NCI-H460 (cell line): ENCODE measurements at places on chromosomes 7 and 10. TPM values are rescaled to one million over a fixed set of nuclear protein-coding genes. Genes with fewer than 3 reads are reported as not detected.

DNA sequence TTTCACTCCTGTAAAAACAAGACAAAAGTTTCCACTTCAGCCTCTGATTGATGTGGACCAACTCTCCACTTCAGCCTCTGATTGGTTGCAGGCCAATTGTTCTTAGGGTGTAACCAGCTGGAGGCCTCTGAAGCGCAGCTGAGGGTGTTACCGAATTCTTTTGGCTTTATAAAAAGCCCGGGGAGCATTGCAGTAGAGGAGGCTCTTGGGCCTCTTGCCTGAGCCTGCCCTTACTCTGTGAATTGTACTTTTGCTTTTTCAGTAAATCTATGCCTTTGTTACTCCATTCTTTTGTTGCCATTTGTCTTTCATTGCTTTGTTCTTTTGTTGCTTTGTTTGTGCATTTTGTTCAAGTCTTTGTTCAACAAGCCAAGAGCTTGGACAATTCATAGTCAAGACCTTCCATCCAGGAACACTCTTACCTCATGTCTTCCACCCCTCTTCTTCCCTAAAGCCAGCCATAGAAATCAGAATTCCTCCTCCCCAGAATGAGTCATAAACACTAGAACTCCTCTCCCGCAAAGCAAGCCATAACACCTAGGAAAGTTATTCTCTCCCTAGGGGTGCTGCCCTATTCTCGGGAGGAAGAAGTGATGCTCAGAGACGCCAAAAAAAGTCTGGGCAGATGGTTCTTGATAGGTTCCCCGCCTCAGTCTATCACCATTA is 53.5 kb upstream of the ARMC3 start:
- no peak for DNase-seq

DNA sequence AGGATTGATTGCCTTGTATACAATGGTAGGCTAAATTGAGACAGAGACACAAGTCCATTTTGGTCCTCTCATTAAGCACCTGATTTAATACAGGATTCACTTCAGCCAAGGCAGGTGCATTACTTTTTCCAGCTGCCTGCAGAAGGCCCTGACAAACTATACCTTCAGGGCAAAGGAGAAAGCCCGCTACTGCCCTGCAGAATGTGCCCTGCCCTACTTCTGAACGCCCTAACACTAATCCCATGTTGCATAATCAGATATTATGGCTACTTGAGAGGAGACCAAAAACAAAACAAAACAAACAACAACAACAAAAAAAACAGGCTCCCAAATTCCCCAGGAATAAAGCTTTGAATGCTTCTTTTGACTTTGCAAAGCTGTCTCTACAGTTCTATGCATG is 116.9 kb upstream of the ABI1 start:
- DNase-seq, result no peak

DNA sequence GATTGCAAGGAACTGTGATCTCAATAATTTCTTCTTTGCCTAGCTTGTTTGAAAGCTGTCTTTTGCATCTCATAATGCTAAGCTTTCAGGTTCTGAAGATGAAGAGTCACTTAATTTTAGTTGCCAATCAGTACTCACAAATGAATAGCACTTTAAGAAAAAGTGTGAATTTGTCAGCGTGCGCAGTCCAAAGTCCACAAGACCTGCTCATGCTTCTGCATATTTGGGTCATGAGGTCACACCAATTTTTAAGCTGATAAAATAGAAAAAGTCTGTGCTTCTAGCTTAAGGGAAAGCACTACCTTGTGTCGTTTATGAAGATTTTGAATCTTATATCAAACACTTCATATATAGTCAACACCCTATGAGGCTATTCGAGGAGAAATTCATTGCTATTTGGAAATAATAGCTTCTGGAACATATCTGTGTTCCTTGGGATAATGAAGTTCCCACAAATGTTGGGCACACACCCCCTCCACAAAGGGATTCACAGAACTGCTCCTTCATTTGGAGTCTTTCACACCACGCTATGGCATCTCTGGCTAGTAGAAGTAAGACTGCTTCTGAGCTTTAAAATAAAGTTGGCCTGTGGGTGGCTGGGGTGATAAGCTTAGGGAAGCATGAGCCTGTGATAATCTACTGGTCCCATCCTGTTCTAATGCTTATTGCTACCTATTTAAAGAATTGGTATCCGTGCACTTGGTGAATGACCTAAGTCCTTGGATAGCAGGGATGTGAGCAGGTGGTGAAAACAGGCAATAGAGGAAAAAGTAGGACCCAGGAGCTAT is 33.3 kb downstream of the A1CF start:
- no peak for DNase-seq

DNA sequence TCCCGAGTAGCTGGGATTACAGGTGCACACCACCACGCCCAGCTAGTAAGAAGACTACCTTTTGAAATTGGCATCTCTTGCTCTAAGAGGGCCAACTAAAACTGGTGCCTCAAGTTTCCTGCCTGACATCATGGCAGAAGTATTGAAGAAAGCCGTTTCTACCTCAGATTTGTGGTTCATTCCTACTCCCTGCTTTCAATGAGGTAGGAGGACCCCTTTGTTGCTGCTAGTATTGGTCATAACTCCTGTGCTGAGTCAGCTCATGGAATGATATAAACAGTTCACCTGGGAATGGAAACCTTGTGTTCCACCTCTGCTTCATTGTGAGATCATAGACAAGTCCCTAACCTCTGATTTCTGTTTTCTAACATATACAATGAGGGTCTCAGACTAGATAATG is 82.8 kb downstream of the CDK6 start:
- DNase-seq, result no peak

DNA sequence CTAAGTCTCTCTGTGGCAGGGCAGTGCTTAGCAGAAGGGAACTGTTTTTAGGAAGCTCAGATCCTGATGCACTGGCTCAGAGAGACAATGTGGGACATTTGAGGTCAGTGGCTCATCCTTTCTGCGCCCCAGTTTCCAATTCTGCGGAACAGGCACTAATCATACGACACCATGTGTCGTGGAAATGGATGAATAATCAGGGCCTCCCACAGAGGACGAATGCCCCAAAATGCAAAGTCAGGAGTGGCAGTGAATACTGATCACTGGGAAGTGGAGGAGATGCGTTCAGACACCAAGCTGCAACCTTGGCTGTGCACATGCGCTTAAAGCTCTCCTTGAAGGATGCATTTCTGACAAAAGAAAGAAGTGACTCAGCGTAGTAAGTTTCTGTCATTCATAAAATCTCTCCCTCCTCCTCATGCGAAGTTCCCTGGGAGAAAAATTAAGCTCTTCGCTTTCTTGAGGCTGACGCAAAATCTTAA is 21.9 kb upstream of the ECHDC3 start:
- DNase-seq, result no peak

DNA sequence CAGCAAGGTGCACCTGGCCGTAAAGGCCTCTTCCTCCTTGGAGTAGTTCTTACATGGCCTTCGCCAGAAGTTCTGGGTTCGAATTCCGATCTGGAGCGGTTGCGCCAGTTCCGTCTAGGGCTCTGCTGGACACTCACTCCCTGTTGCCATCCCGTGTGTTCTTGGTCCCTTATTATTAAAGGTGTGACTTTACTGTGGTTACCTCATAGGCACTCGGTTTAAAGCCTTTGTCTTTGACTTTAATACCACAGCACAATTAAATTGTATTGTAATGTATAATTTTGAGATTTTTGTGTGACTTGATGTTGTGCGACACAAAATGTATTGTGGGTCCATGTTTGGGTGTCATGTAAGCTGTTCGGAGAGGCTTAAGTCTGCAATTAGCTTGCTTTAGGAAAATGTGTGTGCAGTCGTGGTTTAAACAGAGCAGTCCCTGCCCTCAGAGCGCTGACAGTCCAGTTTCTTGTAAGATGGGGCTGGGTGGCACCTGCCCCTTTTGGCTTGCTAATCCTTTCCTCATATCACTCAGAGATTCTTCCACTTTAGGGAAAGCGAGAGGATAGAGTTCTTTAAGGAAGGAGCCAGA is 919 bp downstream of the INPP5F start:
- no peak for DNase-seq

GRCh38 chr10:22501413-22501812 is 156.1 kb downstream of the SPAG6 start:
- DNase-seq, result no peak

DNA sequence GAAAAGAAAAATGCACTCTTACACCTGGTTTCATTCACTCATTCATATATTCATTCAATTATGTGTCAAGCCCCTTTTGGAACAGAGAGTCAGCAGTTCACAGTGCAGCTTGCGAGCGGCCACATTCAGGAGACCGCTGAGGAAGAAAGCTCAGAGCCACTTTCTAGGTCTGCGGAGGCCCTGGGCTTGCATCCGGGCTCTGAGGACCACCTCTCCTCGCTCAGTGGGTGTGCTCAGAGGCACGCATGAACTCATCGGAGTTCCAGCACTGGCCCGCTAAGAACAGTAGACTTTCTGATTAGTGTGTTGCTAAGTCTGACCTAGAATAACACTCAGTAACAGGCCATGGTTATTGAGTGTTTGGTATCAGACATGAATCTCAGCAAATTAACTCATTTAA is 1.8 kb upstream of the FAM107B start:
- DNase-seq, result no peak

DNA sequence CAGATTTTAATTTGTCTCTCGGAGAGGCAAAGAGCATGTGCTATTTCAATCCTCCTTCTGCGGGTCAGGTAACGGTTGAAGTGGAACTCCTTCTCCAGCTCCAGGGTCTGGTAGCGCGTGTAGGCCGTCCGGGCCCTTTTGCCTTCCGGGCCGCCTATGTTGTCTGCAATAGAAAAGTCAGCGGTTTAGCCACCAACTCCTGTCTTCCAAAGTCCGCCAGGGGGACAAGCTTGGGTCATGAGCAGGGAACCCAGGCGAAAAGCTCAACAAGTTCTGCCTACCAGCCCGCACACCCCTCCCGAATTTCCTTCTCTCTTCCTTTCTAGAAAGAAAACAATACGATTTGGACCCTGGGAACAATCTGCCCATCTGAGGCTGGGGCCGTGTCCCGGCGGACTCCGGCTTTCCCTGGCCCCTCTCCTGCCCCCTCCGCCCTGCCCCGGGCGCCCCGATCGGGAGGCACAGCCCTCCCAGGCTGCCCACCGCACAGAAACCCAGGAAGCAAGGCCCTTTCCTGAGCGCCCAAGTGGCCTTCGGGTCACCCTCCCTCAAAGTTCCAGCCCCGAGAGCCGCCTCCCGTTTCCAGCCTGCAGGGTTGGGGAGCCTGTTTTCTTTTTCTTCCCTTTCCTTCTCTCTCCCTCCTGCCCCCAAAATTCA is 1.4 kb downstream of the HOXA5 start:
- no peak for DNase-seq

- DNase-seq, result peak; percentile 36
Observed at GRCh38 chr10:60537697-60538096, 148.0 kb upstream of the ANK3 start.

DNA sequence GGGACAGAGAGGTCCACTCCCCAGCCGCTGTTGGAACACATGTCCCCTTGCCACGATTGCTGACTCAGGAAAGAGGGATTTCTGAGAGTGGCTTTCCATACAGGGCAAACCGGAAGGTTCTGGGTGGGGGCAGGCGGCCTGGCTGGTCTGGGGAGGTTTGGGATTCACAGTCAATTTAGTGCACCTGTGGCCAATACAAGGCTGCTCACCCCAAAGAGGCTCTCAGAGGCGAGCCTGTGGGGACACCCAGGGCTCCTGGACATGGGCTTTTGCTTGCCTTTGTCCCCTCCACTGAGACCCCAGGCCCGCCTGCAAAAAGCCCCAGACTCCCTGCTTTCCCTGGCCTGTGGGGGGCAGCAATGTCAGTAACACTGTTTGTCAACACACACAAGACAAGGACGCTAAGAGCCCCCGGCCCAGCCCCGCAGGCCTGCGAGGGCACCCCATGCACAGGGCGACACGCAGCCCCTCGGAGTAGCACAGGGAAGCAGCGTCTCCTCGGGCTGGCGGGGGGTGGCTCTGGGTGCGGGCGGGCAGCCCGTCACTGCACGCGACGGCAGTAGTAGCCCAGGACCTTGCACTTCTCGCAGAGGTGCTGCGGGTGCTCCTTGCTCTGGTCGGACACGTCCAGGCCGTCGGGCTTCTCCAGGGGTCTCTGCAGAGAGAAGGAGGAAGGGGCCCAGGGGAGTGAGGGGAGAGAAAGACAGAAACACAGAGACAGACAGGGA is 38.7 kb downstream of the PPIF start:
- DNase-seq, result no peak

DNA sequence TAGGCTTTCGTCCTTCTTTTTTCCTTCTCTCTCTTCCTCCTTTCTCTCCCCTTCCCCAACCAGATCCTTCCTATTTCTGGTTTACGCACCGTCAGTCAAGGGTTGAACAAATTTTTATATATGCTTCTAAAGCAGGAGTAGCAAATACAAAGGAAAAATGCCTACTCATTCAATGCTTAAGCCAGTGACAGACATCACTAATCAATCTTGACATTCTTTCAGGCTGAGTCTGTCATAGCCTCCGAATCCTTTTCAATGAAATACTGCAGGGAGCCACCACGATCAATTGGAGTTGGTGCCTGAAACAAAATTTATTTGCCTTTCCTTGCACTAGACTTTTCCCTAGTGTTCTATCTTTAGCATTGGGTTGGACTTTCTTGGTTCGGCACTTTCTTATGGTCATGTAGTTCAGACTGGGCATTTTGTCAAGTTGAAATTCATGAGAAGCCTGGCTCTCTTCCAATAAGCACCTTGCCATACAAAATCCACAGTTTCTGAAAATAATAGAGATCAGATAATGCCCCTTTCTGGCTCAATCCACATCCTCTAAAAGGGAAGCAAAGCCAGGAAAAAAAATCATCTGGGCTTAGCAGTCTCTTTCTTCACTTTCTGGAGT is 239.5 kb upstream of the PLXNA4 start:
- no peak for DNase-seq

GRCh38 chr10:3805201-3805790 is 20.3 kb upstream of the KLF6 start:
- no peak for DNase-seq

DNA sequence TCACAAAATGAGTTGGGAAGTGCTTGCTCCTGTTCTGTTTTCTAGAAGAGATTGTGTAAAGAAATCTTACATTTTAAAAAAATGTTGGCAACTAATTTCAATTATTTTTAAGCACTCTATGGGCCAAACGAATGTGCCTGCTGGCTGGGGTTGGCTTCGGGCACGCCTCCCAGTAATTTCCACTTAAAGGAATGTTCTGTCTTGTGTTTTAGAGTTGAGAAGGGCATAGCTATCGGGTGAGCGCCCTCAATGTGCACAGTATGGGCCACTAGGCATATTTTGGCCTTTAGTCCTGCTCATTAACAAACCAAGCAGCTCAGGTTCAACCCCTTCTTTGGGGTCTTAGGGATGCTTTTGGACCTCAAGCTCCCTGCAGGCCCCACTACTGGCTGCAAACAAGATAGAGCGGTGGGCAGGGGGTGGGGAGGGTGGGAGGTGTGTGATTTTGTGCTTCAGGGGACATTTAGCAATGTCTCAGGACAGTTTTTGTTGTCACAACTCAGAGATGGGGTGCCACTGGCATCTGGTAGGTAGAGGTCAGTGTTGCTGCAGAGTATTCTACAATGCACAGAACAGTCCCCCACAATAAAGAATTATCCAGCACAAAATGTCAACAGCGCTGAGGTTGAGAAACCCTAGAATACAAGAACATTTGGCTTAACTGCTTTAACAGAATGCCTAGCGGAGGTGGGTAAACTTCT is 40.7 kb downstream of the TACC2 start:
- peak; percentile 36 for DNase-seq

GRID2IP gene
- not detected in 2 replicates for total RNA-seq

FASTK gene
- 63.4 and 77.1 TPM in 2 replicates for total RNA-seq

FBH1 gene
- 30.8 and 37.9 TPM in 2 replicates for total RNA-seq

PSD gene
- 0.29 and 0.32 TPM in 2 replicates for total RNA-seq

STEAP4 gene
- 0.10 and 0.29 TPM in 2 replicates for total RNA-seq

ELAPOR2 gene
- 0.59 and 2.4 TPM in 2 replicates for total RNA-seq
